ENCODE measurements at places on chromosomes 7 and 10.

GRCh38 chr7:34087892-34088891, 182.9 kb downstream of the BMPER start:
- no peak for DNase-seq

- no peak for DNase-seq
Observed at GRCh38 chr10:97771913-97772823, at the start of gene SFRP5. Gene SFRP5 (minus strand): TSS chr10:97771999. CDS start chr10:97771833, 166 bp downstream.

- no peak for DNase-seq
Observed at GRCh38 chr10:31041011-31041410, 9.3 kb upstream of the ZNF438 start.

GRCh38 chr10:88065383-88066049, 202.1 kb downstream of the PTEN start:
- no peak for DNase-seq

DNA sequence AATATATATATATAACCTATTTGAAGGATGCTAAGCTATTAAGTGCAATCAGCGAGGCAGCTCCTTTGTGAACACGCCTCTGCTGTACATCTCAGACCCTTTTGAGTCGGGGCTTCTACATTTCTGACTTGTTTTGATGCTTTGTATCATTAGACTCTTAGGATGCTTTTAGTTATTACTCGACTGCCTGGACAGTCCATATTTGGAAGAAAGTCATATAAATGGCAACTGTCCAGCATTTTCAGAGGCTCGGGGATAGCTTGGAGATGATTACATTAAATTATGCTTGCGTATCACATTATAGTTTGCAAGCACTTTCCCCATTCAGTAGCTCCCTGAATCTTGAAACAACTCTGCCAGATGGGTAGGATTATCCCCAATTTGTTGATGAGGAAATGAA, 257.9 kb downstream of the PTEN start:
- no peak for DNase-seq

DNA sequence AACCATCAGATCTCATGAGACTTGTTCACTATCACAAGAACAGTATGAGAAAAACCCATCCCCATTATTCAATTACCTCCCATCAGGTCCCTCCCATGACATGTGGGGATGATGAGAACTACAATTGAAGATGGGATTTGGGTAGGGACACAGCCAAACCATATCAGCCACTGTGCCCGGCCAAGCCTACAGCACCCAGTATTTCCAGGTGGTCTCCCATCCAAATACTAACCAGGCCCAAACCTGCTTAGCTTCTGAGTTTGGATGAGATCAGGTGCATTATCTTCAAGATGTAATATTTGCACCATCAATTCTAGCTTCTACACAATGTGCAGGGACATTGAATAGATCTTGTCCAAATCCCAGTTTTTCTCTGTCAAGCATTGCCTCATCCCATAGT, 196.9 kb downstream of the BAMBI start:
- no peak for DNase-seq

DNA sequence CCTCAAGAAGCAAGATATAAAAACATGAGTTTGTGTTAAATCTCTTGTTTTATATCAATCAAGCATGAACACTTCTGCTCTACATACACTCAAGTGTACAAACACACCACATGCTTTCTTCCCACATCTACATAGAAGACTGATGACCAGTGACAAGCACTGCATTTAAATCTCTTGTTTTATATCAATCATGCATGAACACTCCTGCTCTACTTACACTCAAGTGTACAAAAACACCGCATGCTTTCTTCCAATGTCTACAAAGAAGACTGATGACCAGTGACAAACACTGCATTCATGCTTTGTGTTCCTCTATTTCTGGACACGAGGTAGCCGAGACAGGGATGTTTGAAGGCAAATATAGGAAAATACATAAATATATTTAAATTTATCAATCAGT, 642.0 kb upstream of the PFKP start:
- DNase-seq: no peak

DNA sequence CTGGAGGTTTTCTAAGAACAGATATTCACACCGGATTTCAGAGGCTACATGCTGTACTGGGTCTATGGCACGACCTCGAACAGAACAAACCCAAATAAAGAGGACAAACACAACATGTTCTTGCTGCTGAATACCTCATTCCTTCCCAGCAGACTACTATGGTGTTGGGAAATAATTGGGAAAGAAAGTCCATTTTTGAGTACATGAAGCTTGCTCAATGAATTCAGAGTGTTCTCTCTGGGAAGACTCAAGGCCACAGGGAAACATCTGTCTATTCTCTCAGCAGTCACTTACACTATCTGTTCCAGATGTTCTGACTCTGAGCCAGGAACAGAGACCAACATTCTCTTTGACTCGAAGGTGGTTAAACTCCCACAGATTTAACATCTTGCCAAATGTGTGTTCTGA, 30.9 kb downstream of the LAMB1 start:
- DNase-seq: no peak

GRCh38 chr10:125068406-125068805, 92.0 kb downstream of the CTBP2 start:
- DNase-seq: no peak

DNA sequence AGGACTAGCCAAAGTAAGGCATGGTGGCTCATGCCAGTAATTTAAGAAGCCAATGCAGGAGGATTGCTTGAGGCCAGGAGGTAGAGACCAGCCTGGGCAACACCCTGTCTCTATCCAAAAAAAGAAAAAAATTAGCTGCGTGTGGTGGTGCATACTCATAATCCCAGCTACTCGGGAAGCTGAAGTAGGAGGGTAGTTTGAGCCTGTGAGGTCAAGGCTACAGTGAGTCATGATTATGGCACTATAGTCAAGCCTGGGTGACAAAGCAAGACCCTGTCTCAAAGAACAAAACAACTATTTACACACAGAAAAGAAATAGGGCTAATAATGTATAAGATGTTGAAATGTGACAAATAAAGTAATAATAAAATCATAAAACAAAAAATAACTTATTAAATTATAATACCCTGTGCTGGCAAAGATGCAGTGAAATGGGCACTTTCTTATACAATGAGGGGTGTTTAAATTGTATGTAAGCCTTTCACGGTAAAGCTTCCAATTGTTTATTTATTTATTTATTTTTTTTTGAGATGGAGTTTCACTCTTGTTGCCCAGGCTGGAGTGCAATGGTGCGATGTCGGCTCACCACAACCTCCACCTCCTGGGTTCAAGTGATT, 175.2 kb downstream of the TPST1 start:
- no peak for DNase-seq

DNA sequence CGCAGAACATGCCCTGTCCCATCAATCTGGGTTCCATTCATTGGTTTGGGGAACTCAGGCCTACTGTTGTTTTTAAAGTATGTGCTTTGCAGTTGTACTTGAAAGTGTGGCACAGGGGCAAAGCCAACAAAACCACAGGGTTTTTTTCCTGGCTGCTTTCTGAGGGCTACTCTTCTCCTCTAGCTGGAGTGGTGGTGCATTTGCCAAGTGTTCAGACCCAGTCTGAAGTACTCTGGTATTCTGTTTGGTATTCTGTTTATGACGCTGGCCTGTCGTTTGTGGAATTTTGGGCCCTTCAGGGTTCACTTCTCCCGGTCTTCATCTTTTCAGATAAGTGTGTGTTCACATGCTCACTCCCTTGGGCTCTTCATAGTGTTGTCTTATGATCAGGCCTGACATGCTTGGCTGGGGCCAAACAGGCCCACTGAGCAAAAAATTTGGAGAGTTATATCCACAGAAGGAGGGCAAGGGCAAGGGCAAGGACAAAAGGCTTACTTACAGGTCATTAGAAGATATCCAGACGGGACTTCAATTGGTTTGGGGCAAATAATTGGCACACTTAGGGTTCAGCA, 26.3 kb downstream of the SLC26A4 start:
- DNase-seq: no peak

DNA sequence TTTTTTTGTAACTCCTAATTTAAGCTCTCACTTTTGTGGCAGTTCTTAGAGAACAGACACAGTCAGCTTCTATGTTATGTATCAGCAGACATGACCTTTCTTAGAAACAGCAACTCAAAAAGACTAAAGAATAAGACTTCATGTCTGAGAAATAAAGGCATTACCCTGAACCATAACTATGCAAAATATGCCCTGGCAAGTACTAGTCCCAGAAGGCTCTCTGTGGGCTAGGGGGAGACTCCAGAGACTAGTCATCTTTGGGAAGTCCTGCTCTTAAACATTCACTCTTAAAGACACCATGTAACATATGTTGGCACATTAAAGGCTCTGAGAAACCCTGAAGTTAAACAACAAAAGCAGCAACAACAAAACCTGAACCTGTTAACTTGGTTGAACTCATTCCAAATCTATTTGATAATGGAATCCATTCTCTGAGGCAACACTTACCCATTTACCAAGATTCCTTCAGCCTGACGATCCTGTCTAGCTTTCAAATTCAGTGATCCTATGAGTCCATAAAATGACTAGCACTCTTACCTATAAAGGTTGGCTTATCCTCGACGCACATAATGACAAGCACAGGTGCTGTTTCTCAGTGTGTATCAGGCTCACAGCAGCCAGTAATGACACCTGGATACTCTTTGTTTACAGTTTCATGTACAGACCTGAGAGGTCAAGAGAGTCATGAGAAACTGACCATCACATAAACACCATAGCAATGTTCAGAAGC, 62.3 kb downstream of the OSBPL3 start:
- no peak for DNase-seq

- no peak for DNase-seq
Observed at GRCh38 chr10:43760514-43760913, 111.8 kb upstream of the ZNF32 start.

- DNase-seq: no peak
Observed at GRCh38 chr10:839550-840205, 91.8 kb downstream of the LARP4B start.

DNA sequence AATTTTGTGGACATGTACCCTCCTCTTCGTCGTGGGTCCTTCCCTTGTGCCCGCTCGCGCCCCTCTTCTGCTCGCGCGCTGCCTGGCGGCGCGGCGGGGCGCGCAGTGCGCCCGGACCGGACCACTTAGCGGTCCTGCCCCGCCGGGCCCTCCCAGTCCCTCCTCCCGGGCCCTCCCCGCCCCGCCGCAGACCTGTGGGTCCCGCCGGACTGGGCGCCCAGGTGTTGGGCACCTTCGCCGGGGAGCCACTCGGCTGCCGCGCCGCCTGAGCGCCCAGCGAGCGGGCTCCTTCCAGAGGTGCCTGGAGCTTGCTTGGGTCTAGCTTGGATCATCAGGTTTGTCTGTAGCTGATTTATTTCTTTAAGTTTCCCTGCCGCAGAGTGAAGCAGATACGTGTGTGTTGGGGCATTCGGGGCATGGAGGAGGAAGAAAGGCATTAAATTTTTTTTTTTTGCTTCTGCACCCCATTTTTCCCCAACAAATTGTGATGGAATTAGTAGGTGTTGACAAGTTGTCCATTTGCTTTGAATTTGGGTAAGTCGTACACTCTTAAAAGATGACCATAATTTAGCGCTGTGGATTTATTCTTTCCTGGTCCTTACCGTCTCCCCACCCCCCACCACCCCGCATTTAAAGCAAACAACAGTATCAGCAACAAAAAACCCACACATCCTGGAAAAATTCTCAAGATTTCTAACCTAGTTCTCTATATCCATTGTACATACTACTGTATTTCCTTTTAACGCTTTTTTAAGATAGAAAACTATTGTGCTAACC, 905 bp downstream of the C1GALT1 start:
- DNase-seq: no peak

DNA sequence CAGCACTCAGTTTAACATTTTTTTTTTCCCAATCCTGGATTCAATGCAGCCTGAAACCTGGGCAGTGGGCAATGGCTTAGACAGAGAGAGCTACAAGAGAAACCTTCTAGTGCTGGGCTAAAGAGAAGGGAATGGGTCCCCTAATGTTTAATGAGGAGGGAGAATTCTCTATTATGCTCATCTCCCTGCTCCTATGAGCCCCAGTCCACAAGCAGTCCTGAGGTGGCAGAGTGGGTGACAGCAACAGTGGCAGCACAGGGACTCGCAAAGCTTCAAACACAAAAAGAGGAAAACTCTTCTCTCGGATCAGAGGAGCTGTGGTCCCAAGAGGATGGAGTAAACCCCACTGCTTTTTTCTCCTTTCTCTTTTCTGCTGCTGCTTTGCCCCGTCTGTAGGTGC, 36.5 kb downstream of the COBL start:
- no peak for DNase-seq

DNA sequence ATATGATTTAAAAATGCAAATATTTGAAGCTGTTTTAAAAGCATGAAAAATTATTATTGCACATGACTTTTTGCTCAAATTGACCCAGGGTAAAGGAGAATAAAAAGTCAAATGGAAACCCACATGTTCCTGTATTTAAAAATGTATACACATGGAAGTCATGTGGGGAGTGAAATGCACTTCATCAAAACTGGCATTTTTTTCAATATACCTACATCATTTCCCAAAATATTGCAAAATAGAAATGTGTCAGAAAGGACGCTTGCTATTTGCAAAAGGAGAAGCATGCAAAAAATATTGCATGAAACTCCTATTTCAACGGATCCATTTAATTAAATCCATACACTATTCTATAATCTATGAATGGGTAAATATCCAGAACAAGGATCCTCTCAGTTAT, 117.0 kb downstream of the POU6F2 start:
- DNase-seq: no peak

GRCh38 chr7:129664029-129665012, 52.8 kb downstream of the NRF1 start:
- DNase-seq: no peak

Measured in pulmonary artery endothelial cell (primary cell).